Psoas muscle (tissue), 8 donors: ENCODE measurements at places on chromosomes 4 and X. TPM values are rescaled to one million over a fixed set of nuclear protein-coding genes. Genes with fewer than 3 reads are reported as not detected.

DNA sequence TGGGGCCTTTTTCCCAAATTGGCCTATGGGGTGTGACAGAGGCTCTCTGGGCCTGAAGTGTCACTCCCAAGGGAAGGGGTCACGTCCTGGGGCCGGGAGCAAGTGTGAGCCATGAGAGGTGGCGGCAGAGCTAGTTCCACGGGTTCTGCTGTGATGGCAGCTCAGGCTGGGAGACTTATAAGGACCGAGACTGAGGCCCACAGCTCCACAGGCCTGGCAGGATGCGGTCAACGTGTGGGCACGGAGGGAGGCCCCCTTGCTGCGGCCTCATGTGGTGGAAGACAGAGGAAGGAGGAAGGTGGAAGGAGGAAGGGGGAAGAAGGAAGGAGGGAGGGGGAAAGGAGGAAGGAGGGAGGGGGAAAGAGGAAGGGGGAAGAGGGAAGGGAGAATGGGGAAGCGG lies 7.2 kb upstream of the CPLX1 start:
- no peak for DNase-seq
- H3K27ac ChIP-seq, result no peak overlapping the region
- H3K27me3 ChIP-seq, result peaks cover 39% of the 10 kb centered on the region
- no peak overlapping the region for H3K4me3 ChIP-seq

GRCh38 chr4:107993969-107994368 lies 4.3 kb downstream of the HADH start:
- peak overlapping the region; percentile 98 for H3K27ac ChIP-seq
- no peaks in the 10 kb centered on the region for H3K27me3 ChIP-seq
- DNase-seq, result no peak
- peaks cover 66% of the 10 kb centered on the region for H3K4me1 ChIP-seq
- peak overlapping the region; percentile 91 for H3K4me3 ChIP-seq
- H3K36me3 ChIP-seq, result no peaks in the 10 kb centered on the region

- H3K27me3 ChIP-seq, result peaks cover 29% of the 10 kb centered on the region
- H3K36me3 ChIP-seq, result no peaks in the 10 kb centered on the region
- no peak overlapping the region for H3K4me3 ChIP-seq
- no peak for DNase-seq
- no peaks in the 10 kb centered on the region for H3K4me1 ChIP-seq
- H3K27ac ChIP-seq, result no peak overlapping the region
These were observed 14.2 kb upstream of the PJA1 start for GRCh38 chrX:69179380-69179911.

The GAGE12E gene
- total RNA-seq, result not detected
